ENCODE measurements at places on chromosomes 2 and 18.
A peak's percentile ranks its signal among the peaks of the same experiment; 100 is the strongest.

DNA sequence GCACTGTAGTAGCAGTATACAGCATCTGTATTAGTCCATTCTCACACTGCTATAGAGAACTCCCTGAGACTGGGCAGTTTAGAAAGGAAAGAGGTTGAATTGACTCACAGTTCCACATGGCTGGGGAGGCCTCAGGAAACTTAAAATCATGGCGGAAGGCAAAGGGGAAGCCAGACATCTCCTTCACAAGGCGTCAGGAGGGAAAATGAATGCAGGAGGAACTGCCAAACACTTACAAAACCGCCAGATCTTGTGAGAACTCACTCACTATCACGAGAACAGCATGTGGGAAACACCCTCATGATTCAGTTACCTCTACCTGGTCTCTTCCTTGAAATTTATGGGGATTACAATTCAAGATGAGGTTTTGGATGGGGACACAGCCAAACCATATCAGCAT, 25.4 kb downstream of the MAP4K4 start:
- peak overlapping the region; percentile 57 for H3K27ac ChIP-seq
- no peak overlapping the region for H3K4me3 ChIP-seq
- H3K27me3 ChIP-seq, result no peaks in the 10 kb centered on the region
- H3K36me3 ChIP-seq, result peaks cover 30% of the 10 kb centered on the region

DNA sequence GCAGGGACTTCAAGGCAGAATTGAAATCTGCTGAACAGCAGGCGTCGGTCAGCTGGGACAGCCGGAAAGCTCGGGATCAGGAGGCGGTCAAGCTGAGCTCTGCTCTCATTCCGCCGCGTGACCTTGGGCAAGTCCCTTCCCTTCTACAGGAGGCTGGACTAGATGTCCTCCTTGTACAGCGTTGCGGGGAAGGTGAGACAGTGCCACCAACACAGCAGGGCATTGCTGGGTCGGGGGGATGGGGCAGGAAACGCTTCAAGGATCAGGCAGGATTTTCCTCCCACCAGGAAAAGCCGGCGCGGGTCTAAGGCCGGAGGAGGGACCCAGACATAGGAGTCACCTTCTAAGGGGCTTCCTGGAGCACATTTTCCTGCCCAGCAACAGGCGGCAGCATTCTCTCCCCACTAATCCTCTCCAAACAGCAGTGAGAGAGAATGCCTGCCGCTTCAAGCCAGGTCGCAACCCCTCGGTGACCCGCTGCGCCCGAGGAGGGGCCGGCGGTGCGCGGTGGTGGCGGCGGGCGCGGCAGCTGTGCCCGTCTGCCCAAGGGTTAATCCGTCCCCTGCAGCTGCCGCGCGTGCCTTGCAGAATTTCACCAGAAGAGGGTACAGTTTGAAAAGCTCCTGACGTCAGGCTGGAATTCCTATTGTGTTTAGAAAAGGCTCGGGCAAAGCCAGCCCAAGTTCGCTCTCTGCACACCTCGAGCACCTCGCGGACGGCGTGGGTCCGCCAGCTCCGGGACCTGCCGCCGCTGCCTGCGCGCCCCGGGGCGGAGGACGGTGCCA, at the start of gene KCNF1:
KCNF1 (plus strand) TSS at position 644 of the 785 bp plus-strand sequence. CDS start 493 bp downstream, outside the sequence.
- no peak for DNase-seq
- H3K4me3 ChIP-seq, result no peak within 1 kb of the TSS
- peaks cover 2% of the 10 kb centered on the region for H3K4me1 ChIP-seq
- no peaks in the 10 kb centered on the region for H3K36me3 ChIP-seq
- no peak within 1 kb of the TSS for H3K27ac ChIP-seq
- H3K27me3 ChIP-seq, result peaks cover 38% of the 10 kb centered on the region

DNA sequence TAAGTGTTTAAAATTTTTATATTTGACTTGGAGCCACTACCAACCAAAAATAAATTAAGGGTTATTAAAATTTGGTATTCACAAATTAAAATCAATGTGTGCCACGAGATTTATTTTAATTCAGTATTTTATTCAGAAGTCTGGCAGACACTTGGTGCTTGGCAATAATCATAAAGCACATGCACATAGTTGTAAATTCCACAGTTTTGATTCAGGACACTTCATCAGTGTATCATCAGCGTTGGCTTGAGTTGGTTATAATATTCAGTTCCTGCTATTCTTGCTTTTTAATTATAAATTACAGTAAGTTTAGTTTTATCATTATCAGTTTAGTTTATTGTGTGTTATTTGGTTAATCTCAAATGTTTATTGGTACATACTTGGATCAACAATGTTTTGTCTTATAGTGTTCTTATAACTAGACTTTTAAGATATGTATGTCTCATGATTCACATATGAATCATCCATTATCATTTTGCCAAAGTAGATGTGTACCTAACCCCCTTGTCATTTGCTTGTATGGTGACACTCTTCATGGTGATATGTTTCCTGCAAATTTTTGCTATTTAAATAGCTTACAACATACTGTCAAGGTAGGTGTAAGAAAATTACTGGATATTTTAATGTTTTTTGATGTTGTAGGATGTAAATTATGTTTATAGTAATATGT, 237.9 kb downstream of the BABAM2 start:
- no peak for DNase-seq
- H3K4me3 ChIP-seq, result no peak overlapping the region
- H3K27ac ChIP-seq, result no peak overlapping the region
- H3K27me3 ChIP-seq, result no peaks in the 10 kb centered on the region

DNA sequence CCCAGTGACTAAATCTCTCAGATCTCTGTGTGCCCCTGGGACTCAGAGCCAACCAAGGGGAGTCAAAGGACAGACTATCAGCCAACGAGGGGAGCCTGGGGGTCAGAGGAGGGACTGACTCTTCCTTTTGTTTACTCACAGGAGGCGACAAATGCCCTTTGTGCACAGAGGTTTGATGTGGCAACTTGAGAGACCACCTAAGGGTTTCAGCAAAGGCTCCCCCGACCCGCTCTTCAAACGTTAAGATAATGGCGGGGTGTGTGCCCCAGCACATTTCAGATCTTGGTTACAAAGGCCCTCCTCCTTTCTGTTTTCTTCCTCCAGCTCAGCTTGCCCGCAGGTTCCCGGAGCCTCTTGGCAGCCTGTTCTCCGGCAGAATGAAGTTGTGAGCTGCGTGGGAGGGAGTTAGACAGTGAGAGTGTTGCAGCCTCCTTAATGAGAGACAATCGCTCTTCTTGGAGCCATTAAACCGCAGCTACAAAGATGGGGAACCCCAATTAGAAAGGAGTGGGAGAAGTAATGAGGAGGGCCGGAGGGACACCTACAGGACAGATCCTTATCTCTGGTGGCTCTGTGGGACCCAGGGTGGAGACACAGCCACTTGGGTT, 76.2 kb downstream of the KIAA2012 start:
- no peak overlapping the region for H3K4me3 ChIP-seq
- DNase-seq, result no peak
- H3K27ac ChIP-seq, result no peak overlapping the region
- peaks cover 7% of the 10 kb centered on the region for H3K27me3 ChIP-seq

- peaks cover 17% of the 10 kb centered on the region for H3K4me1 ChIP-seq
- no peaks in the 10 kb centered on the region for H3K36me3 ChIP-seq
- no peak overlapping the region for H3K4me3 ChIP-seq
These were observed 87.2 kb downstream of the SMAD7 start for GRCh38 chr18:48863432-48864065.

GRCh38 chr2:158486150-158486969, 29.6 kb downstream of the PKP4 start:
- H3K4me1 ChIP-seq, result peaks cover 15% of the 10 kb centered on the region
- H3K36me3 ChIP-seq, result peaks cover 1% of the 10 kb centered on the region
- no peaks in the 10 kb centered on the region for H3K27me3 ChIP-seq
- H3K4me3 ChIP-seq, result no peak overlapping the region

GRCh38 chr18:63319383-63320122, at the start of gene BCL2:
BCL2 (minus strand) TSS chr18:63319769.
- peaks cover 35% of the 10 kb centered on the region for H3K36me3 ChIP-seq
- H3K27me3 ChIP-seq, result no peaks in the 10 kb centered on the region
- no peak for DNase-seq
- peak within 1 kb of the TSS; percentile 97 for H3K27ac ChIP-seq
- H3K4me3 ChIP-seq, result peak within 1 kb of the TSS; percentile 99
- peaks cover 45% of the 10 kb centered on the region for H3K4me1 ChIP-seq

GRCh38 chr2:138536302-138536701, 34.7 kb downstream of the SPOPL start:
- H3K4me1 ChIP-seq, result peaks cover 18% of the 10 kb centered on the region
- peaks cover 39% of the 10 kb centered on the region for H3K36me3 ChIP-seq
- no peak overlapping the region for H3K4me3 ChIP-seq
- H3K27ac ChIP-seq, result no peak overlapping the region
- H3K27me3 ChIP-seq, result no peaks in the 10 kb centered on the region

DNA sequence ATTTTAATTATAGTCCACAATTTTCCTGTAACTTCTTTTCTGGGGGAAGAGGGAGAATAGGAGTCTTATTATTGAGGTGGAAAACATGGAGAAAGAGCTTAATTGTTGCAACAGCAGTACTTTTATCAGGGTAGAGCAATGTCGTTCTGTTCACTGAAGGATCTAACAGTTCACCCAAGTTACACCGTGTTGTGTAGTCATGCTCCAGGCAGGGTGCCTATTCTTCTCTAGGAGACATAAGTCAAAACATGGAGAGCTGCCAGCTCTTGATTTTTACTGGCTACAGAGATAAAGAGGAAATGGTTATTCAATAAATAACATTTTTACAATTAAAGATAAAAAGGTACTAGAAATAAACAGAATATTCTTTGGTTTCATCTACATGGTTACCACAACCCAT, 594.3 kb upstream of the NETO1 start:
- no peaks in the 10 kb centered on the region for H3K4me1 ChIP-seq
- no peak overlapping the region for H3K4me3 ChIP-seq
- no peaks in the 10 kb centered on the region for H3K27me3 ChIP-seq
- no peak for DNase-seq

- no peaks in the 10 kb centered on the region for H3K4me1 ChIP-seq
- no peaks in the 10 kb centered on the region for H3K27me3 ChIP-seq
- H3K36me3 ChIP-seq, result no peaks in the 10 kb centered on the region
- H3K27ac ChIP-seq, result no peak overlapping the region
- DNase-seq, result no peak
- no peak overlapping the region for H3K4me3 ChIP-seq
These were observed 1031.8 kb upstream of the ZEB2 start for GRCh38 chr2:145551686-145552085.

DNA sequence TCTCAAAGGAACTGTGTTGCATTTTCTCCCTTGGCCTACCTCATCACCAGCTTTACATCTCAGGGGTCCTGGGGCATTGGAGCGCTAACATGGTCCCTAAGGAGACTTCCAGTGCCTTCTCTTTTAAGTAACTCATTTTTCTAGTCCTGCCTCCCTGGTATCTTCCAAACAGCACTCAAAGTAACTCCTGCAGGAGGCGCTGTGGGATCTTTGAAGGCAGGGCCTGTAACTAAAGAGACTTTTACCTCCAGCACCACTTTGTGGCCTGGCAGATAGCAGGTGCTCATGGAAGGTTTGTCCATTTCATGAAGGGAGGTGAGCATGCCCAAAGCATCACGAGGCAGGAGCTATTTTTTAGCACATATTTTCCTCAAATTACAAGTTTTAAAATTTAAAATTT, 411.0 kb upstream of the GYPC start:
- DNase-seq, result peak; percentile 48
- H3K4me1 ChIP-seq, result no peaks in the 10 kb centered on the region
- H3K27ac ChIP-seq, result no peak overlapping the region
- no peak overlapping the region for H3K4me3 ChIP-seq
- peaks cover 2% of the 10 kb centered on the region for H3K27me3 ChIP-seq

DNA sequence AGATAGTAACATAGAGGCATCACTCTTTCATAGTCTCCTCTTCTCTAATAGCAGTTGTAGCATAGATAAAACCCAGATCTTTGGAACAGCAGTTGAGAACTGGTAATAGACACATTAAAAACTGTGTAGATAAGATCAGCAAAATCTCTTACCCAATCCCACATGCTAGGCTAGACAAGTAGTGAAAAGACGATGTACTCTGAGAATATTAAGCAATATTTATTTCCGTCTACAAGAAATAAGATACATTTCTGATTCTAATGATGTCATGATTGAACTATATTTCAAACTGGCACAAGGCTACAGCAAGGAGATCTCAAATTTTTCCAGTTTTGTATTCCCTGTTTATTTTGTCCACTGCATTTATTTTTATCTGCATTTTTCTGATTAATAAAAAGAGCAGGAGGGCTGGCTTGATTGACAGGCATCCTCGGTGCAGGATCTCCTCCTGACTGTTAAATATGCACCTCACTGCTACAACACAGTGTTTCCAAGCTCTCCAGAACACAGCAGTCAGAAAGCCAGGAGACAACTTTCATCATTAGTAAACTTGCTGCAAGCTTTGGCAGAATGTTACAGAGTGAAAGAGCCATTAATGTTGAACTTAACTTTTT, 73.3 kb upstream of the ATIC start:
- no peaks in the 10 kb centered on the region for H3K4me1 ChIP-seq
- no peaks in the 10 kb centered on the region for H3K36me3 ChIP-seq
- DNase-seq, result no peak
- peaks cover 4% of the 10 kb centered on the region for H3K27me3 ChIP-seq
- H3K4me3 ChIP-seq, result no peak overlapping the region

GRCh38 chr2:217160103-217160743, 300.4 kb upstream of the TNP1 start:
- peaks cover 25% of the 10 kb centered on the region for H3K4me1 ChIP-seq
- H3K27me3 ChIP-seq, result peaks cover 18% of the 10 kb centered on the region
- DNase-seq, result no peak

DNA sequence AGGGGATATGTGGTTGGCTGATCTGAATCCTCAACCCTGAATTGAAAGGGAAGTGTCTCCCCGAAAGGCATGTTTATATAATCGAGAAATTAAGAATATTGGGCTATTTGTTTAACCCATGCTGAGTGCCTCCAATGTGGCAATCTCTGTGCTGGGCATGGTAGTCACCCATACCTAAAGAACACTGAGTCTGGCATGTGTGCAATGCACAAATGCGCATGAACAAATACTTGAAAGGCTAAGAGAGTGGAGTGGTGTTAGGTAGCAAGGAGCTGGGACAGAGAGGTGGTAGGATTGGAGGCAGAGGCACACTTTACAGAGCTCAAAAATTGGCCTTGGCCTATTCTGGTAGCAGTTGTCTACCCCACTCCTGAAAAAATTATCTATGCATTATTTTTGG, 645.1 kb upstream of the FAM98A start:
- no peak overlapping the region for H3K27ac ChIP-seq
- no peaks in the 10 kb centered on the region for H3K27me3 ChIP-seq
- DNase-seq, result no peak
- H3K4me1 ChIP-seq, result no peaks in the 10 kb centered on the region

DNA sequence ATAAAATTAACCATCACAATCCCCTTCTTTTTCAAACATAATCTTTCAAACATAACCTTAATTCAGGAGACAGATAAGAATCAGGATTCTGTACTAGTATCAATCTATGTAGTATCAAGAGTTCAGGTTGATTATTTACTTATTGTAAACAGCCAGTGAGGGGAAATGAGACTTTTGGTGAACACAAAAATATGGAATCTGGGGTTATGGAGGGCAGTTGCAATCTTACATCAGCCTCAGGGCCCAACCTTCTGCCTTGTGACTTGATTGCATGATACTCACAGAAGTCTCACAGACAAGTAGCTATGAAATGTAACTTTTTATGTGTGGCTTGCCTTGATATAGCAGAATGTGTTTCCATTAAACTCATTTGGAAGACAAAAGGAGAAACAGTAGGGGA, 262.7 kb upstream of the THSD7B start:
- H3K36me3 ChIP-seq, result no peaks in the 10 kb centered on the region
- H3K27ac ChIP-seq, result no peak overlapping the region
- peaks cover 3% of the 10 kb centered on the region for H3K27me3 ChIP-seq
- no peak overlapping the region for H3K4me3 ChIP-seq
- no peaks in the 10 kb centered on the region for H3K4me1 ChIP-seq

GRCh38 chr2:177549171-177549570, 156.6 kb downstream of the AGPS start:
- no peaks in the 10 kb centered on the region for H3K36me3 ChIP-seq
- H3K4me1 ChIP-seq, result peaks cover 21% of the 10 kb centered on the region
- H3K27me3 ChIP-seq, result no peaks in the 10 kb centered on the region
- H3K4me3 ChIP-seq, result no peak overlapping the region
